Omental fat pad (tissue), 4 donors: ENCODE measurements at places on chromosomes 6 and 20. TPM values are rescaled to one million over a fixed set of nuclear protein-coding genes. Genes with fewer than 3 reads are reported as not detected.

The SUMO4 gene
- 1.9 TPM for total RNA-seq

DNA sequence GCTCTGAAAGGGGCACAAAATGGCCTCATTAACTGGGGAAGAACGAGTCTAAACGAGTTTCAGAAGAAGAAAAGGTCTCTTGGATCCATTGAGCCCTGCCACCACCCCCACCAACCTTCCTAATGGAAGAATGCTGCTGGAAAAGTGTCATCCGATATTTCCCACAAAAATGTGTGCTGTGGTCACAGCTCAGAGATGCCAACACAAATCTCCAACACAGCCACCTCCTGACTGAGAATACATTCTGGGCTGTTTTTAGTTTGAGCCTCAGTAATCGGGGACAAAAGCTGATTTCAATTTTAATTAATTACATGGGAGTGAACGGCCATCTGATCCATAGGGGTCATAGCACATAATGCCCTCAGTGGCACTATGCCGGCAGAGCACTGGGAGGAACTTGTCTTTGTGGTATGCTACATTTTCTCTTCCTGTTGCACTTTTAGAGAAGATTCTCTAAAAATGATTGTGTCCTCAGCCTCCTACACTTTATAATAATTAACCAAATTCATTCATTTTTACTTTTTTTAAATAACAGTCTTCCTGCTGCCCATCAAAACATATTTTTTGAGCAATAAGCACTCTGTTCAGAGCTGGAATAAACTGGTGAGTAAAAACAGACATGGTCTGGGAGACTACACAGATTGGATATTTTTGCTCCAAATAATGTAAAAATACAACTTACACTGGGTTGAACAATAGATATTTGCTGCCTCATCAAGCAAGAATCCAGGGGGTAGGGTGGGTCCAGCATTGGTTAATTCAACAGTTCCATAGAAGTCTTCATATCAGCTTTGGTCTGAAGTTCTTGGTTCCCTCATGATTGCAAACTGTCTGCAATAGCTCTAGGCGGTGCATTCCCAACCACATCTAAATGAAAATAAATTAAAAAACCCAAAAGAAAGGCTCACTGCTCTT, 143.6 kb upstream of the TMEM170B start:
- no peak for DNase-seq

The DYNLT2 gene
- 1.9 TPM for total RNA-seq

DNA sequence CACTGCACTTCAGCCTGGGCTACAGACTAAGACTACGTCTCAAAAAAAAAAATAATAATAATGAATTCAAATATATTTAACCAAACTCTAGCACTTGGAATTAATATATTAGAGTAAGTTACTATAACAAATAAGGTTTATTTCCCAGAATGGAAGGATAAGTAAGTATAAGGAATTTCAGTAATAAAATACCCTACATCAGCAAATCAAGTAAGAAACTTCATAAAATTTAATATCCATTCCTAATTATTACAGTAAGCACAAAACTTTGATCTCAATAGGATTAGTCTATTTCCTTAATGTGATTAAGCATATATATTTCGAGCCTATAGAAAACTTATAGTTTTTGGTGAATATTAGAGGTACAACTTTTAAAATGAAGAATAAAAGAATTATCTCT, 36.7 kb upstream of the SDHAF4 start:
- no peak for DNase-seq

DNA sequence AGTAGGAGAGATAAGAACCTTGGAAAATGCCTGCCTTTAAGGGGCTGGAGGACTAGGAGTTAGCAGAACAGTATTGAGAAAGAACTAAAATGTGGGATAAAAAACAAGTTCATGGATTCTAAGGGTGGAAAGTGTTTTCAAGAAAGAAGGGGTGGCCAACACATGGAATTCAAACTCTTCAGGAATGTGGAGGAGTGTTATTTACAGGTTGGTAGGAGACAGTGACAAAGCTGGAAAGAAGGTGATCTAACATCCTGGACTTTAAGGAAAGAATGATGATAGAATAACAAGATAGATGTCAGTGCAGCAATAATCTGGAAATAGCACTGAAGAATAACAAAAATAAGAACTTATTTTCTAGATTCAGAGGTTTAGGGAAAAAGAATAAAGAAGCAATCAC, 54.0 kb upstream of the TNFRSF21 start:
- DNase-seq, result no peak

- DNase-seq, result no peak
Measured at GRCh38 chr6:152836523-152836922, 85.9 kb downstream of the VIP start.

The NFATC2 gene
- total RNA-seq, result 12.4 TPM

GRCh38 chr20:22905658-22906057, 129.5 kb upstream of the SSTR4 start:
- DNase-seq, result no peak

DNA sequence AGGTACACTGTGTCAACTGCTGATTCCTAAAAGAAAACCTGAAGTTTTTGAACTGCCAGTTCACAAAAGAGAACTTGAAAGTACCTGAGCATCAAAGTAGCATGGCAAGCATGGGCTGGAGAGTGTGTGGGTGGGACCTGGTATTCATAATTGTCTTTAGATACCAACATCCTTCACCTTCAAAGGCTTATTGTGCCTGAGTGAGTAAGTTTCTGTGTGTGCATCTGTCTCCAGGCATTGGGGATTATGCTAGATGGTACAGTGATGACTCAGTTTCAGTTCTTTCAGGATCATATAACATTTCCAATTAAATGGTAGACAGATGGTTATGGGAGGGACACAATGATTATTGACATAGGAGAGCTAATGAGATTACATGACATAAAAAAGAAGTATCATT, 238.5 kb downstream of the ZFAND3 start:
- DNase-seq, result no peak

The PPP1R18 gene
- 25.5 TPM for total RNA-seq

- no peak for DNase-seq
Measured at GRCh38 chr6:25064006-25064405, 128.2 kb upstream of the RIPOR2 start.

- no peak for DNase-seq
Measured at GRCh38 chr6:157266274-157267101, 56.8 kb downstream of the TMEM242 start.

The SLC35D3 gene
- not detected for total RNA-seq

DNA sequence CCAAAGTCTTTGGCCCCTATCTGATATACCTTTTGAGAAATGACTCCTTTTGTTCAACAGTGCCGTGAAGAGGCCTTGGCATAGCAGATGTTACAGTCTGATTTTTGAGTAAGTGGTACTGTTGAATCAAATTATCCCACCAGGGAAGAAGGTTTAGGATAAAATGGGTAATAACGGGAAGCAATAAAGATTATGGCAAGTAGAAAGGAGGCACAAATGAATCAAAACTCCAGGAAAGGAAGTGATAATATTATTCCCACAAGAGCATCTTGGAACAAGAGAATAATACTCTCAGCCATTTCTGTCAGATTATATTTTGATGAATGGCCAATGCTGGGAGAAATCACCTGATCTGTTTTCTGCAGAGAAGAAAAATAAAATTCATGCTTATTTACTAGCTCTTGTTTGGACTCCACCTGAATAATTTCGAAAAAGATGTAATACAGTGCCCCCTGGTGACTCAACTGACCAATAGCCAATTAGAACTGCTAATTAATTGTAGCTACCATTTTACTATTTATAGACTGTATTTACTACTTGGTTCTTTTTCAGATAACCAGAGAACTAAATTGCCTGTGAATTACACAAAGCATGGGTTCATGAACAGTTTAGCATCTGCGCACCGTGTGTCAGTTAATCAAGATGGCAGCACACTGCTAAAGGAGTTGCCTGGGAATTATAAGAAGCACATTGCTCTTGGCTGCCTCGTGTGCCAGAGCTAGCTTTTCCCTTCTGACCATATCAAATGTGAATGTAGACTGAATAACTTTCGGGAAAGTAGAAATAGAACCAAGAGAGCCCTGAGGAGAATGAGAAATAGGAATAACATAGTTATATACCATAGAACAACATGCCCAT, 78.5 kb upstream of the TRDN start:
- no peak for DNase-seq

GRCh38 chr6:37103169-37104039, 66.5 kb upstream of the PIM1 start:
- no peak for DNase-seq
